Neuronal stem cell (in vitro differentiated cells): ENCODE measurements at places on chromosomes 13 and 19.
A peak's percentile ranks its signal among the peaks of the same experiment; 100 is the strongest.

GRCh38 chr13:76883236-76883635 lies 3.0 kb downstream of the KCTD12 start:
- DNase-seq, result no peak
- no peaks in the 10 kb centered on the region for H3K36me3 ChIP-seq
- H3K4me3 ChIP-seq, result no peak overlapping the region
- peaks cover 44% of the 10 kb centered on the region for H3K27me3 ChIP-seq
- peaks cover 2% of the 10 kb centered on the region for H3K4me1 ChIP-seq

GRCh38 chr19:412356-413355 lies 3.7 kb upstream of the C2CD4C start:
- H3K27me3 ChIP-seq, result no peaks in the 10 kb centered on the region
- no peak overlapping the region for H3K4me3 ChIP-seq
- peaks cover 22% of the 10 kb centered on the region for H3K4me1 ChIP-seq
- no peak for DNase-seq

GRCh38 chr13:73849292-73849691 lies 284.9 kb downstream of the KLF12 start:
- H3K4me1 ChIP-seq, result peaks cover 12% of the 10 kb centered on the region
- H3K27me3 ChIP-seq, result no peaks in the 10 kb centered on the region
- H3K27ac ChIP-seq, result no peak overlapping the region
- H3K36me3 ChIP-seq, result peaks cover 2% of the 10 kb centered on the region
- H3K4me3 ChIP-seq, result no peak overlapping the region

DNA sequence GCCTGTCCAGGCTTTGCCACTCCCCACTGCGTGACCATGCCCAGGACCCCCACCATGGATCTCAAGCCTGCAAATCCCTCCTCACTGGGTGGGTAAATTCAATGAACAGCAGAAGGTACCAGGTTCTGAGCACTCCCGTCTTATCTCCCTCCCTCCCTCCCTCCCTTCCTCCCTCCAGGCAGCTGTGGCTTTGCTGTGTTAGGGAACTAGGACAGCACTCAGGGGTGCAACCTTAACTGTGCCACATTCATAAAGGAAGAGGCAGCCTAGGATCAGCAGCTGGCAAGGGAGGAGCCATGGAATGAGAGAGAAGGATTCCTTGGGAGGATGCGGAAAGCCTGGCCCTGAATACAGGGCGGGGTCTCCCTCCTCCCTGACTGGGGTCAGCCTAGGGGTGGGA lies 5.6 kb downstream of the CEACAM4 start:
- H3K27me3 ChIP-seq, result peaks cover 52% of the 10 kb centered on the region
- no peak for DNase-seq
- no peak overlapping the region for H3K4me3 ChIP-seq
- H3K27ac ChIP-seq, result no peak overlapping the region
- H3K4me1 ChIP-seq, result no peaks in the 10 kb centered on the region
- H3K36me3 ChIP-seq, result no peaks in the 10 kb centered on the region

DNA sequence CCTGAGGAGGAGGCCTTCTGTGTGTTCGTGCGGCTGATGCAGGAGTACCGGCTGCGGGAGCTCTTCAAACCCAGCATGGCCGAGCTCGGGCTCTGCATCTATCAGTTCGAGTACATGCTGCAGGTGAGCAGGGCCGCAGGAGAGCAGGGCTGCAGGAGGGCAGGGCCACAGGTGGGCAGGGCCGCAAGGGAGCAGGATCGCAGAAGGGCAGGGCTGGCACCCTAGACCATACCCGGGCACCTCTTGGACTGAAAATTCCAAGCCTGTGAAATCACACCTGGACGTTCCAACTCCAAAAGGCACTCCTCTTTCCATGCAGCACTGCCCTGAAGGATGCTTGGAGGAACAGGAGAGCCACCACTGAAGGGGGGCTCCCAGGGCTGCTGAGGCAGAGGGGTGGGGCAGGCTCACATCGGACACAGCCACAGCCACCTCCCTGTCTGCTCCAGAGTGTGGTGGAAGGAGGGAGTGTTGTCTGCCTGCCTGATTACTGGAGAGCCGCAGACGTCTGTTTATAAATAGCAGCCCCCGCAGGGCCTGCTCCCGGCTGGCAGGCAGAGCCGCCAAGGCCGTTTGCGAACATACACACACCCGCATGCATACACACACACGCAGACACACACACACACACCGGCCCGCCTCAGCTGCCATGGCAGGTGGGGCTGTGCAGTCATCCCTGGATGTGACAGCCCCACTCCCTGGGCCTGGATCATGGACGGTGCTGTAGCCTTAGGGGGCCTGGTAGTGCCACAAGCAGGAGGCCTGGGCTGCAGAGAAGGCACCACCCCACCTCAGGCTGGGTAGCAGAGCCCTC lies 20.2 kb downstream of the EVI5L start:
- H3K27me3 ChIP-seq, result peaks cover 10% of the 10 kb centered on the region
- H3K27ac ChIP-seq, result no peak overlapping the region
- no peaks in the 10 kb centered on the region for H3K36me3 ChIP-seq
- H3K4me3 ChIP-seq, result no peak overlapping the region
- H3K4me1 ChIP-seq, result peaks cover 3% of the 10 kb centered on the region

- H3K36me3 ChIP-seq, result no peaks in the 10 kb centered on the region
- no peak overlapping the region for H3K27ac ChIP-seq
- no peaks in the 10 kb centered on the region for H3K27me3 ChIP-seq
- H3K4me3 ChIP-seq, result no peak overlapping the region
- no peak for DNase-seq
Measured at GRCh38 chr19:7895565-7895964, 7.3 kb downstream of the LRRC8E start.

DNA sequence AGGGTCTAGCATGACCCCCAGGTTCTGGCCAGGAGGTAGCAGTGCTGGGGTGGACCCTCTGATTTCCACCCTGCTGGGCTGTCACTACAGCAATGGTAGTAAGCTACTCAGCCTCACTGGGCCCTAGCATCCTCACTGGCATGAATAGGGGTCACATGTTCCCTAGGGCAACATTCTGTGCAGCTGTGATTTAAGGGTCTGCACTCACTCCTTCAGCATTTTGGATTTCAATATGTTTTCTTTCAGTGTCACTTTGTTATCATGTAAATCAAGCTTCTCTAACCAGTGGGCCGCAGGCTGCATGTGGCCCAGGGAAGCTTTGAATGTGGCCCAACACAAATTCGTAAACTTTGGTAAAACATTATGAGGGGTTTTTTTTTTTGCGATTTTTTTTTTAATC lies 57.8 kb downstream of the SPATA13 start:
- H3K4me3 ChIP-seq, result no peak overlapping the region
- peaks cover 37% of the 10 kb centered on the region for H3K36me3 ChIP-seq
- DNase-seq, result no peak
- H3K27me3 ChIP-seq, result no peaks in the 10 kb centered on the region
- H3K27ac ChIP-seq, result no peak overlapping the region

DNA sequence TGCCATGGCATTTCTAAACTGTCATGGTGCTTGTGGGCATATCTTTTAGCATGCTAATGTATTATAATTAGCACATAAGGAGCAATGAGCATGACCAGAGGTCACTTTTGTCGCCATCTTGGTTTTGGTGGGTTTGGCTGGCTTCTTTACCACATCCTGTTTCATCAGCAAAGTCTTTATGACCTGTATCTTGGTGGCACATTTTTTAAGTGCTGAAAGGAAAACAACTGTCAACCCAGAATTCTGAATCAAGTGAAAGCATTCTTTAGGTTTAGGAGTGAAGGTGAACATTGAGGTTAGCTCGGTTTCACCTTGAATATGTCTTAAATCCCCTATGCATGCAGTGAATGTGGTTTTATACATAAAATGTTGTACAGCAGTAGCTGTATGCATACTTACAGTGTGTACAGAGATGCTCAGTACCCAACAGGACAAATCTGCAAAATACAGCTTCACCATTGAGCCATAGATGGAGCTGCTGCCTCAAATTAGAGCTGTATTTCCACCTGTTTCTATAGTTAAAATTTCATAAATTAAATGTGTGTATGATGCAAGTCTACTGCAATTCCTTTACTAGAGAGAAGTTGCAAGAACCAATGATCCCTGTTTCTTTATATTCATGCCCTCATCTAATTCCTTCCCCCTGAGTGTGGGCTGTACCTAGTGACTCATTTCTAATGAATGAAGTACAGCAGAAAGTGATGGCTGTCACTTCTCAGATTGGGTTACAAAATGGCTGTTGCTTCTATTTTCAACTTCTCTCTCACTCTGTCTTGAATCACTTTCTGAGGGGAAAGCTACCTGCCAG lies 25.2 kb upstream of the IGSF23 start:
- DNase-seq, result no peak
- H3K27me3 ChIP-seq, result no peaks in the 10 kb centered on the region
- no peaks in the 10 kb centered on the region for H3K36me3 ChIP-seq
- H3K4me3 ChIP-seq, result no peak overlapping the region

DNA sequence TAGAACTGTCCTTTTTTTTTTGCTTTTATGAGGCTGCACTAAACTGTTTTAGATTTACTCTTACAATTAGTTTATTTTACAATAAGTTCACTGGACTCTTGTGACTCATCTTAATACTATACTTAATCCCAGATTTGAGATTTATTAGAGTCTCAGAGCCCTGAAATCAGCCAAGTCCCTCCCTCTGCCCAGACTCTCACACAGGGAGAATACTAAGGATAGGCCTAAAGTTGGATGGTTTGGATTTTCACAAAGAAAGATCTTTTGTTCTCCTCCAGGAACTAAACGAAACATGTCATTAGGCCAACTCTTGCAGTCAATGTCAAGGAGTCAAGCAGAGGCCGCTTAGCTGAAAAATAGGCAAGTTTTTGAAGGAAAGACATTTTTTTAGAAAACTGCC lies 42.7 kb upstream of the MIR17HG start:
- no peaks in the 10 kb centered on the region for H3K27me3 ChIP-seq
- no peak overlapping the region for H3K4me3 ChIP-seq
- H3K4me1 ChIP-seq, result peaks cover 4% of the 10 kb centered on the region
- DNase-seq, result no peak

- DNase-seq, result peak; percentile 1
- H3K27ac ChIP-seq, result no peak overlapping the region
- H3K4me1 ChIP-seq, result no peaks in the 10 kb centered on the region
- peaks cover 78% of the 10 kb centered on the region for H3K36me3 ChIP-seq
- H3K4me3 ChIP-seq, result no peak overlapping the region
Measured at GRCh38 chr19:5225486-5226345, 114.9 kb downstream of the PTPRS start.

GRCh38 chr19:49983645-49984229 lies 22.8 kb upstream of the SIGLEC11 start:
- H3K27me3 ChIP-seq, result no peaks in the 10 kb centered on the region
- H3K4me3 ChIP-seq, result no peak overlapping the region
- no peak overlapping the region for H3K27ac ChIP-seq
- peak; percentile 56 for DNase-seq
- H3K4me1 ChIP-seq, result no peaks in the 10 kb centered on the region

- no peaks in the 10 kb centered on the region for H3K27me3 ChIP-seq
- no peak for DNase-seq
- no peaks in the 10 kb centered on the region for H3K36me3 ChIP-seq
- H3K4me3 ChIP-seq, result no peak overlapping the region
Measured at GRCh38 chr13:108903613-108904012, 274.2 kb downstream of the MYO16 start.

DNA sequence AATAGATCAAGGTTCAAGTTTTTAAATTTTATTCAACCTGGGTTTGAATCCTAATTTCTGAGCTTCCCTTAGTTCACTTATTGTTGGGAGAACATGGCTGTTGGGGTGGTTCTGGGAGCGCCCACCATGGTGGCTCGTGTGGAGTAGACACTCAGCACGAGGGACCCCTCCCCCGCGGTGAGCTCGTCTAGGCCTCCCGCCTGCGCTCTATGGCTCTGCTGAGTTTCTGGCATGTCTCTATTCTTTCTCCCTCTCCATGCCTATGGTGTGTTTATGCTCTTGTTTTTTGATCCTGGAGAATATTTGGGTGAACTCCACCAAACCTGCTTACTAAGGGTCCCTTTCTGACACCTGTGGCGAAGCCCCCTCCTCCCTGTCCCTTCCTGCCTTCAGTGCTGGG lies 1.6 kb upstream of the EPN1 start:
- no peaks in the 10 kb centered on the region for H3K27me3 ChIP-seq
- H3K36me3 ChIP-seq, result peaks cover 70% of the 10 kb centered on the region
- peaks cover 8% of the 10 kb centered on the region for H3K4me1 ChIP-seq
- no peak overlapping the region for H3K4me3 ChIP-seq
- no peak overlapping the region for H3K27ac ChIP-seq

DNA sequence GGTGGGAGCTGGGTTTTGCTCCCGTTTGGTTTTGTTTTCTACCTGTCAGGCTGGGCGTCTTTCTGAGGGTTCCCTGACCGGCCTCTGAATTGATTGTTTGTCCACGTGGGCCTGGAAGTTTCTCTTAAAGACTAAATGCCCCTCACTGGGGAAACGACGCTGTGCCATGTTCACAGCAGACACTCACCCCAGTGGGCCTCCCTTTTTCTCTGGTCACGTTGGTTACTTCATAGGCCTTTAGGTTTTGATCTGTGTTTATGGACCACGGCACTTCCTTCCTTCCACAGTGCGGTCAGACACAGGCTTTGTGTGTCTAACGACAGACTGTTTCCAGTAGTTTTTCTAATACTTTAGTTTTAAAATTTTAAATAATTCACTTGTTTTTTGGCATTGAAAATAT lies 20.1 kb upstream of the NDUFS7 start:
- peaks cover 6% of the 10 kb centered on the region for H3K4me1 ChIP-seq
- no peak for DNase-seq
- H3K36me3 ChIP-seq, result peaks cover 53% of the 10 kb centered on the region

- no peaks in the 10 kb centered on the region for H3K4me1 ChIP-seq
- H3K4me3 ChIP-seq, result peak overlapping the region; percentile 72
- no peaks in the 10 kb centered on the region for H3K27me3 ChIP-seq
Measured at GRCh38 chr19:48271531-48272151, 1.8 kb downstream of the ZNF114 start.

GRCh38 chr13:31982540-31982939 lies 49.0 kb upstream of the FRY start:
- DNase-seq, result no peak
- peaks cover 5% of the 10 kb centered on the region for H3K4me1 ChIP-seq
- no peaks in the 10 kb centered on the region for H3K36me3 ChIP-seq
- H3K4me3 ChIP-seq, result no peak overlapping the region
- no peak overlapping the region for H3K27ac ChIP-seq

GRCh38 chr13:43744261-43745031 lies 42.3 kb downstream of the ENOX1 start:
- H3K4me1 ChIP-seq, result no peaks in the 10 kb centered on the region
- no peak for DNase-seq
- no peaks in the 10 kb centered on the region for H3K36me3 ChIP-seq
- H3K27me3 ChIP-seq, result no peaks in the 10 kb centered on the region
- no peak overlapping the region for H3K27ac ChIP-seq

DNA sequence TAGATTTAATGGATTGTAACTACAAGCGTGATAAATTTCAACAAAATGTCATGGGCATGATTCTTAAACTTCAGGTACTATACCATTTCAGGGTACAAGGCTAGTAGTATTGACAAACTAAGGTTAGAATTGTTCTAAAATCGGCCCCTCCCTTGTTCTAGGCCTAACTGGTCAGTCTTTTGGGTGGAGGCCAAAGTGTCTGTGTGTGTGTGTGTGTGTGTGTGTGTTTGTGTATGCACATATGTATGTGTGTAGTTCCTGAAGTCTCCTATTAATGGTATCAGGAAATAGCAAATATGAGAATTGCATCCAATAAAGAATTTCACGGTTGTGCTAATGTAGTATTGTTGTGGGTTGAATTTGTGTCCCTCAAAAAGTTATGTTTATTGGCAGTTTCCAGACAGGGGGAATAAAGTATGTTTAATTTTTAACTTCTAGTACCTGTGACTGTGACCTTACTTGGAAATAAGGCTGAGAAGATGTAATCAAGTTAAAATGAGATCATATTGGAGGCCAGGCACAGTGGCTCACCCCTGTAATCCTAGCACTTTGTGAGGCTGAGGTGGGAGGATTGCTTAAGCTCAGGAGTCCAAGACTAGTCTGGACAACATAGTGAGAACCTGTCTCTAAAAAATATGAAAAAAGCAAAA lies 119.2 kb downstream of the KLF5 start:
- H3K36me3 ChIP-seq, result no peaks in the 10 kb centered on the region
- DNase-seq, result no peak
- H3K4me3 ChIP-seq, result no peak overlapping the region
- no peaks in the 10 kb centered on the region for H3K4me1 ChIP-seq
- no peak overlapping the region for H3K27ac ChIP-seq
- H3K27me3 ChIP-seq, result no peaks in the 10 kb centered on the region
